ENCODE measurements at places on chromosomes 5 and 9.

DNA sequence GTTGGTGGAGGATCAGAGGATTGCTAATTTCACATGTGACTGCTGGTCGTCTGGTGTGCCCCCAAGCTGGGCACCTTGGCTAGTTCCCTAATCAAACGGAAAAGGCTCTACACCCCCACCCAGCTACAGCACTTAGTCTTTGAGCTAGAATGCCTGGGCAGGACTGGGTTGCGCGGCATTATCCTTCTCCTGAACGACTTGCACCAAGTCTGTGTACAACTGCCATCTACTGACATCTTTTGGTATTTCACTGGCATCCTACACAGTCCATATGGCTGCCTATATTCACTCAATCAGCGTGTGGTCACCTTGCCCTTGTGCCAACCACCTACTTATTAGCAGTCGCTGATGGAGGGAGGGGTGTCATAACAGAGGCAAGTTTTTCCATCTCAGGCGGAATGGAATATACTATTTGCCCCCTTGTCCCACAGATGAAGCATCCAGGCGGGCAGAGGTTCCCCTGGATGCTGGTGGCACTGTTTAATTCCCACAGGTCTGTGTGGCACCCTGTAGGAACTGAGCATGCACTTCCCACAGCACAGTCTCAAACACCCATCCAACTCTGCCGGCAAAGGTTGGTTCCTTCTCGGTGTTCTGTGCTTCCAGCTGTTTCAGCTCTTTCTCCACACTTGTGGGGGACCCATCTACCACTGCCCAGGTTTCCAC lies 150.1 kb downstream of the OSTF1 start:
- DNase-seq: peak; percentile 3

GRCh38 chr5:178115814-178116142 lies 2.4 kb downstream of the N4BP3 start:
- DNase-seq: no peak

DNA sequence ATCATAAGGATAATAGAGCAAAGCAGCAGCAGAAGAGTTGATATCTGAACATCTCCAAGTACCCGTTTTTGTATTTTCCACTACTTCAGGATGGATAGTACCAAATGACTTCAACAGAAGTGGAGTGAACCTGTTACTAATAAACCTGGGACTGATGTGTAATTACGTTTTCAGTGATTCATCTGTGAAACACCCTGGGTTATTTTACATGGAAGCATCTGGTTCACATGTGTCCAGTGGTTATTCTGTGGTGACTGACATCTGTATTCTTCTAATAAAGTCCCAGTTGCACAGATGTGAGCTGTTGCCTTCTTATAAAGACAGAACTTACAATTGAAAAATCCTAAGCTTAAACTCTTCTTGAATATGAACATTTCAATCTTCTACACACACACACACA lies 139.7 kb upstream of the VCAN start:
- DNase-seq: no peak

DNA sequence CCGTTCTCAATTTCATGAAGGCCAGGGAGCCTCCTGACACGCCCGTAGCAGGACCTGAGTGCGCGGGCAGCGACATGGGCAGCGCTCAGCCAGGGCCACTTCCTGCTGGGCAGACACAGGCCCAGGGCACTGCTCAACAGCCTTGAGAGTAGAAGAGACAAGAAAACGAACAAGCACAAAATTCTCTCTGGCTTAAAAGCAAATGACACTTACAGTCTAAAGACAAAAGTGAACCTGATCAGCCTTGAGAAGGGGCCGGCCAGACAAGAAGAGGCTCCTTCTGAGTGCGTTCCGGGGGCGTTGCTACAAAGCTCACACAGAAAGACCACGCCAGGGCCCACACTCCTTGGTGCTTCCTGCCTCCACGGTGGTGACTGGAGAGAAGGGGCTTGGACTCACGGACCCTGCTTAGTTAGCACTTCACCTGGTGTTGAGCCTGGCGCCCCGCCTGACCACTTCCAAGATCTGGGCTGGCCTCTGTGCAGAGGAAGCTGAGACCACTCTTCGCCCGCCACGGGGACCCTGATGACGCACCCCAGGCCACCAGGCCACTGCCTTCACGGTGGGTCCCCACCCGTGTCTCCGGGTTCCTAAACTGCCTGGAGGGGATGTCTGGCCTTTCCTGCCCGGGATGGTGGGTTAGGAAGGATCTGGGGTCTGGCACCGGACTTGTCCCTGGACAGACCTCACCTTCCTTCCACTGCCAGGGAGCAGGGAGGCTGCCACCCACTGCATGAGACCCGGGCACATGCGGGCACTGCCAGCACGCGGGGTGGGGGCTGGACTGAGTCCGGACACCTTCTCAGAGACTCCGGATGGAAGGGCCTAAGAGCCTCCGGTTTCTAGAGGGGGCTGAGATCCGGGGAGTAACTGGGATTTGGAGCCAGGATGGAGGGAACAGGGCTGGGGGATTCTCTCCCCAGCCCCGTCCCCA lies 1.3 kb downstream of the SLC12A7 start:
- no peak for DNase-seq

GRCh38 chr5:147956842-147957223 lies 50.5 kb upstream of the C5orf46 start:
- no peak for DNase-seq

Measured in activated CD8-positive, alpha-beta memory T cell treated with anti-CD3 and anti-CD28 coated beads for 4 hours (primary cell).